ENCODE measurements at places on chromosomes 12 and 14. TPM values are rescaled to one million over a fixed set of nuclear protein-coding genes. Genes with fewer than 3 reads are reported as not detected.

SLC2A14 gene
- not detected for total RNA-seq

NELL2 gene
- not detected for total RNA-seq

NANOG gene
- under 0.01 TPM for total RNA-seq

TCL1B gene
- not detected for total RNA-seq

CMKLR1 gene
- 0.33 TPM for total RNA-seq

FLRT2 gene
- total RNA-seq: 6.4 TPM

TAS2R50 gene
- total RNA-seq: 6.8 TPM

C12orf56 gene
- total RNA-seq: 2.0 TPM

KLRC3 gene
- not detected for total RNA-seq

FOS gene
- 7.0 TPM for total RNA-seq

HRK gene
- 0.17 TPM for total RNA-seq

DTX1 gene
- total RNA-seq: not detected

PIP4P1 gene
- 26.5 TPM for total RNA-seq

TMEM116 gene
- total RNA-seq: 10.9 TPM

DDN gene
- 0.15 TPM for total RNA-seq

PGF gene
- total RNA-seq: 14.8 TPM
